ENCODE measurements at places on chromosomes 11 and 22.

GRCh38 chr11:27921472-27921871 is 186.5 kb downstream of the KIF18A start:
- DNase-seq, result no peak

- DNase-seq, result peak; percentile 93
Measured at GRCh38 chr22:28075358-28075981, 156.4 kb upstream of the PITPNB start.

DNA sequence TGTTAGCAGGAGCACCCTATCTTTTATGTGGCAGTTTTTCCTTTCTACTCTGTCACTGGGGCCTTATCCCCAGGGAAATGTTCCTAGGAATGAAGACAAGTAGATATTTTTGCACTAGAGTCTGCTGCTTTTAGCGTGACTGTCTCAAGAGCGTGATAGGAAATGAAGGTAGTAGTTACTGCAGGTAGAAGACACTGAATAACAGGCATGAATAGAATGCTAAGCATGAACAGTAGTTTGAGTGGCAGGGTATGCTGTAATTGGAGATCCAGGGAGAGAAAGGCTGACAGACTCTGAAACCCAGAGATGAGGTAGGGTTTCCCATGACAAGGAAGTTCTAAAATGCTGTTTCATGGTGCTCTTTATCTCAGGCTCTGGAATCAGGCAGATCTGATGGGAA is 475.1 kb downstream of the NELL1 start:
- no peak for DNase-seq

DNA sequence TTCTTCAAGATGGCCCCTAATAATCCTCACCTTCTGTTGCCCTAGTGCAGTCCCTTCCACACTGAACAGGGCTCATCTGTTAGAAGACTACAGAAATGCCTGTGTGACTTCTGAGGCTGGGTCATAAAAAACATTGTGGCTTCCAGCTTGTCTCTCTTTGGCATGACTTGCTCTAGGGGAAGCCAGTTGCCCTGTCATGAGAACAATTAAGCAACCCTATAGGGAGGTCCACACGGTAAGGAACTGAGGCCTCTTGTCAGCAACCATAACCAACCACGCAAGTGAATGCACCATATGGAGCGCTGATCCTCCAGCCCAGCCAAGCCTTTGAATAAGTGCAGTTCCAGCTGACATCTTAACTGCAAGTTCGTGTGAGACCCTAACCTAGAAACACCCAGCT is 2.6 kb downstream of the LIPT2 start:
- no peak for DNase-seq

DNA sequence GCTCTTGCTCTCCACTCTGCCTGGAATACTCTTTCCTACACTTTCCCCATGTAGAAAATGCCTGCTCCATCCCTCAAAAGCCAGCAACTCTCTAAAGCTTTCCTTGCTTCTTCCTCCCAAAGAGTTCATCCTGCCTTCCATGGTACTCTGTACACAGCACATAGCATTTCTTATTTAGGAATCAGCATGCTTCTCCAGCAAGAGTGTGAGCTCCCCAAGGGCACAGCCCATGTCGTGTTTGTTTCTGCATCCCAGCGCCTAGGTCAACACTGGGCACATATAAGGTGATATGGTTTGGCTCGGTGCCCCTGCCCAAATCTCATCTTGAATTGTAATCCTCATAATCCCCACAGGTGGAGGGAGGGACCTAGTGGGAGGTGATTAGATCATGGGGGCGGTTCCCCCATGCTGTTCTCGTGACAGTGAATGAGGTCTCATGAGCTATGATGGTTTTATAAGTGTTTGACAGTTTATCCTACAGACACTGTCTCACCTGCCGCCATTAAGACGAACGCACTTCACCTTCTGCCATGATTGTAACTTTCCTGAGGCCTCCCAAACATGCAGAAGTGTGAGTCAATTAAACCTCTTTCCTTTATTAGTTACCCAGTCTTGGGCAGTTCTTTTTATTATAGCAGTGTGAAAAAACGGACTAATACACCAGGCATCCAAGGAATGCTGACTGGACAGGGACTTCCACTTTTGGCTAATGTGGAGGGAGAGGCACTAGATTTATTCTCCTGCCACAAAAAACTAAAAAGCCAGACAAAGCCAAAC is 8.2 kb downstream of the VPS37C start:
- DNase-seq, result peak; percentile 84

DNA sequence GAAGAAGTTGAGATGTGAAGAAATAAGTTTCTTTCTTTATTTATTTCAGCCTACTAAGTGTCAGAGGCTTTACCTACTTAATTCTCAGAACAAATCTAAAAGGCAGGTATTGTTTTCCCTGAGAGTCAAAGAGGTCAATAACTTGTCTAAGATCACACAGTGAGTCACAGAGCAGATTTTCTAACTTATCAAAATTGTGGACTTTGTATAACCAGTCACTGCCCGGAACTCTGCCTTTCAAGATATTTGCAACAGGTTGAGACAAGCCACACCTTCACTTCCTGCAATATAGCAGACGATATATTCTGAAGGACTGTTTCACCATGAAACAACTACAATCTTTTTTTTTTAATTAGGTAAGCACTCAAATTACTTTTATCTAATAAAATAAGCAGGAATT is 10.5 kb upstream of the MMP3 start:
- no peak for DNase-seq

GRCh38 chr22:16953206-16954059 is 54.6 kb downstream of the GAB4 start:
- DNase-seq, result no peak

GRCh38 chr22:24315367-24315966 is 44.8 kb downstream of the SPECC1L start:
- DNase-seq, result peak; percentile 19

DNA sequence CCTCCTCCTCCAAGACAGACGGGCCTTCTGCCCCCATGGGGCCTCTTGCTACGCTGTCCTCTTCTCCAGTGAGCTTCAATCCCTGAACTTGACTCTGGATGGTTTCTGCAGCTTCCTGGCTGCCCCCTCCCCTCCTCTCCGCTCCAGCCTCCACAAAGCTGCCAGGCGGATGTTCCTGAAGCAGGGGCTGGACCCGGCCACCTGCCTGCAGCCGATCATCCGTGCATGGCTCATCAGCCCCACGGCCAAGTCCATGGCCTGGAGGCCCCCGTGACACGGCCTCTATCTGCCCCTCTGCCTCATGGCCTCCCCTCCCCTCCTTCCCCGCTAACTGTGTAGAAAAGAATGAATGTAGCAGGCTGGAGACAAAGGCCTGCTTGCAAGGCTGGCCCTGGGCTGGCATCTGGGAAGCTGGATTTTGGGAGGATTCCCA is 6.8 kb upstream of the SUN2 start:
- DNase-seq, result no peak

- DNase-seq, result peak; percentile 94
Measured at GRCh38 chr11:122655527-122656072, at the start of gene UBASH3B. TSS of gene UBASH3B (plus strand) at chr11:122655722. CDS start at chr11:122656050, 328 bp downstream.

GRCh38 chr11:111823131-111823530 is 48.2 kb downstream of the ALG9 start:
- DNase-seq, result no peak

- DNase-seq, result no peak
Measured at GRCh38 chr22:46057246-46058090, 80.5 kb upstream of the WNT7B start.

DNA sequence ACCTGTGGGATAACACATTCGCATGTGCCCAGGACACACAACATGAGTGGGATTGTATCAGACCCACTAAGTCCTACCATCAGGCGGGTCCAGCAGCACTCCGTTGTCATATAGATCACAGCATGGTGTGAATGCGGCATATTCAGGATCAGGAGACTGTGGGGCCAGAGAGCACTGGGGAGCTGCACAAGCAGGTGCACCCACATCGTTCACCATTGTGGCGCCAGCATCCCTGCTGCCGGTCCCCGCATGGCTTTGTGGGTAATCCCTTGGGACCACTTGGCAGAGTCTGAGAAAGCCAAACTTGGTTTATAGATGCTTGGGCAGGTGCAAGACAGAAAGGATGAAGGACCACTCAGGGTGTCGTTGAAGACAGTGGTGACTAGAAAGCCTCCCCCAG is 201.6 kb upstream of the B3GAT1 start:
- DNase-seq, result no peak

GRCh38 chr11:67499808-67500483 is 5.2 kb downstream of the PITPNM1 start:
- DNase-seq, result no peak

- no peak for DNase-seq
Measured at GRCh38 chr11:2263724-2264360, 6.5 kb downstream of the ASCL2 start.

DNA sequence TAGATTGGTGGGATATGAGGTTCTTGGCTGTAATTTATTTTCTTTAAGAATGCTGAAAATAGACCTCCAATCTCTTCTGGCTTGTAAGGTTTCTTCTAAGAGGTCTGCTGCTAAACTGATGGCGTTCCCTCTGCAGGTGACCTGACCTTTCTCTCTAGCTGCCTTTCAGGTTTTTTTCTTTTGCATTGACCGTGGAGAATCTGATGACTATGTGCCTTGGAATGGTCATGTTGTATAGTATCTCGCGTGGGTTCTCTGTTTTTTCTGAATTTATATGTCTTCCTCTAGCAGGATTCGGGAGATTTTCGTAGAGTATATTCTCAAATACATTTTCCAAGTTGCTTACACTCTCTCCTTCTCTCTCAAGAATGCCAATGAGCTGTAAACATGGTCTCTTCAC is 122.2 kb downstream of the DDX10 start:
- no peak for DNase-seq

DNA sequence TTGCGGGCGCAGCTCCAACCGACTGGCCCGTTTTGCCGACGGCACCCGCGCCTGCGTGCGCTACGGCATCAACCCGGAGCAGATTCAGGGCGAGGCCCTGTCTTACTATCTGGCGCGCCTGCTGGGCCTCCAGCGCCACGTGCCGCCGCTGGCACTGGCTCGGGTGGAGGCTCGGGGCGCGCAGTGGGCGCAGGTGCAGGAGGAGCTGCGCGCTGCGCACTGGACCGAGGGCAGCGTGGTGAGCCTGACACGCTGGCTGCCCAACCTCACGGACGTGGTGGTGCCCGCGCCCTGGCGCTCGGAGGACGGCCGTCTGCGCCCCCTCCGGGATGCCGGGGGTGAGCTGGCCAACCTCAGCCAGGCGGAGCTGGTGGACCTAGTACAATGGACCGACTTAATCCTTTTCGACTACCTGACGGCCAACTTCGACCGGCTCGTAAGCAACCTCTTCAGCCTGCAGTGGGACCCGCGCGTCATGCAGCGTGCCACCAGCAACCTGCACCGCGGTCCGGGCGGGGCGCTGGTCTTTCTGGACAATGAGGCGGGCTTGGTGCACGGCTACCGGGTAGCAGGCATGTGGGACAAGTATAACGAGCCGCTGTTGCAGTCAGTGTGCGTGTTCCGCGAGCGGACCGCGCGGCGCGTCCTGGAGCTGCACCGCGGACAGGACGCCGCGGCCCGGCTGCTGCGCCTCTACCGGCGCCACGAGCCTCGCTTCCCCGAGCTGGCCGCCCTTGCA is 1.0 kb downstream of the FJX1 start:
- DNase-seq, result peak; percentile 60

- no peak for DNase-seq
Measured at GRCh38 chr22:43910178-43910695, 13.4 kb upstream of the PNPLA3 start.

DNA sequence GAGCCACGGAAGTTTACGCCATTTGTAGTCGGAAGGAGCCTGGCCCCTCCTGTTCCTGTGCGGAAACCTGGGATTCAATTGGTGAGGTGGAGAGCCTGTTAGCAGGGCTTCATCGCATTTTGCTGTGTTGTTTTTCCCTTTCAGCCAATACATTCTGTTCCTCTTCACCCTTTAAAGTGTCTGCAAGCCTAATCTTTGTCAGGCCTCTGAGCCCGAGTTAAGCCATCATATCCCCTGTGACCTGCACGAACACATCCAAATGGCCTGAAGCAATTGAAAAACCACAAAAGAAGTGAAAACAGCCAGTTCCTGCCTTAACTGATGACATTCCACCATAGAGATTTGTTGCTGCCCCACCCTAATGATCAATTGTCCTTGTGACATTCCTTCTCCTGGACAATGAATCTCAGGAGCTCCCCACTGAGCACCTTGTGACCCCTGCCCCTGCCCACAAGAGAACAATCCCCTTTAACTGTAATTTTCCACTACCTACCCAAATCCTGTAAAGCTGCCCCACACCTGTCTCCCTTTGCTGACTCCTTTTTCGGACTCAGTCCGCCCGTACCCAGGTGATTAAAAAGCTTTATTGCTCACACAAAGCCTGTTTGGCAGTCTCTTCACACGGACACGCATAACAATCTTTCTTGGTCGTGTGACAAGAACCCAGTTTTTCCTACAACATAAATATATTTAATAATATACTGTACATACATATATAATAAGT is 37.1 kb upstream of the MMP12 start:
- DNase-seq, result no peak

DNA sequence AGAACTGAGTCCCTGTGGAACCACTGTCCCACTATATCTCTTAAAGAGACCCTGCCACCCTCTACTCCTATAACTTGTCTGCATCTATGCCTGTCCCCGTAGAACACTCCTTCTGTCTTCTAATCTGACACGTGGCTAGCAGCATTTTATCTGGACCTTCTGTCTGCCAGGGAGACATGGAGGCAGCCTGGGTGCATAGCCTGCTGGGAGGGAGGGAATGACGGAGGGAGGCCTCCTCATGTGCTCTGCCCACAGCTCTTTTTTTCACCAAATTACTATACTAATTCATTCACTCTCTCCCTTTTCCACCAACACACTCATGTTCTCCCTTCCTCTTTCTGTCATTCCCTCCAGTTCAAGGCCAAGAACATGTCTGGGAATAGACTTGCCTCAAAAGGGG is 7.6 kb upstream of the THRSP start:
- DNase-seq, result no peak

Data from fibroblast of skin of right biceps (primary cell).